ENCODE measurements at places on chromosomes 12 and 14.

DNA sequence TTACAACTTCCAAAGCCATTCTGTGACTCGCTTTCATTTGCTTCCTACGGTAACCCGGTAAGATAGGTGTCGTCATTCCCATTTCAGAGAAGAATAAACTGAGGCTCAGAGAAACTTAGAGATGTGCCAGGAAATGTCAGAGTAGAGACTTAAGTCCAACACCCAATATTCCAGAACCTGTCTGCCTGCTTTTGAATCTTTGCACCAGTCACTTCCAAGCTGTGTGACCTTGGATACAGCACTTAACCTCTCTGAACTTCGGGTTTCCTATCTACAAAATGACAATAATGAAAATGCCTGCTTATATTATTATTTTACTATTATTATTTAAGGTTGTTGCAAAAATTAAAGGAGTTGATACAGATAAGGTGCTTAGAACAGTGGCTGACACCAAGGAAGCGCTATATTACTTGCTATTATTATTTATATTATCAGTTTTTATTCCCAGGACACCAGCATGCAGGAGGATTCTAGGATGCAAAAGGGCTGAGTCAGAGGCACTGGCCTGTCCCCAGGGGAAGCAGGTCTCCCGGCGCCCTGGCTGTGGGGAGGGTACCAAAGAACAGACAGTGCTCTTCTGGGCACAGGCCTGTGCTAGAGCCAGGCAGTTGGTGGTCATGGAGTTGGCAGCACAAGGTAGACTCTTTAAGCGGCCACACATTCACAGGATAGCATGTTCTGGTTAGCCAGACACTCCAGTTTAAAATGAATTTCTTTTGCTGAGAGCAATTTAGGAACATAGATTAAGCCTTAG lies 5.4 kb downstream of the HSPB8 start:
- DNase-seq = no peak

GRCh38 chr14:81447021-81447764 lies 47.1 kb upstream of the STON2 start:
- no peak for DNase-seq

DNA sequence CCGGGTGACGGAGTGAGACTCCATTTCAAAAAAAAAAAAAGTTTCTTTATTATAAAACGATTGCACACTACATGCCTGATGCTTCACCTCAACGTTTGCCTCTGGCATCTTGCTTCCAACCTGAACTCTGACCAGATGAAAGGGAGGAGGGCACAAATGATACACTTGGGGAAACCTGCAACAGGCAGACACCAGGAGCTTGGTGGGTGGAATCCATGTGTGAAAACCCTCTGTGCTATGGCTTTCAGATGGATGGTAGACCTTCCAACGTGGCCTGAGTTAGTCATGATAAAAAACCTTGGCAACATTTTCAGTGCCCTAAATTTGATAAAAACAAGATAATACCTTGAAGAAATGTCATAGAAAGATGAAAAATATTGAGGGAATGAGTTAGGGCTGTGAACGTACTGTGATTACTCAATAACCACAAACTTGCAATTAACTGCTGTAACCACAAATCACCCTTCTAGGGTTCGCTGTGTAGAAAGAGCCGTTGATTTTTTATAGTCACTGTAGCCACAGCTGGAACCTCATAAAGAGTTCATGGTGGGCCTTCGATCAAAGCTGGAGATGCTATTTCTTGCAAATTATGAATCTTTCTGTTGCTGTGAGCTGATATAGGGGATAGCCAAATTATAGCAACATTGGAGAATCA lies 26.1 kb upstream of the GZMB start:
- no peak for DNase-seq

- no peak for DNase-seq
Observed at GRCh38 chr14:96895658-96896271, 98.6 kb downstream of the VRK1 start.

- no peak for DNase-seq
Observed at GRCh38 chr14:91754819-91755218, 22.9 kb upstream of the CATSPERB start.

DNA sequence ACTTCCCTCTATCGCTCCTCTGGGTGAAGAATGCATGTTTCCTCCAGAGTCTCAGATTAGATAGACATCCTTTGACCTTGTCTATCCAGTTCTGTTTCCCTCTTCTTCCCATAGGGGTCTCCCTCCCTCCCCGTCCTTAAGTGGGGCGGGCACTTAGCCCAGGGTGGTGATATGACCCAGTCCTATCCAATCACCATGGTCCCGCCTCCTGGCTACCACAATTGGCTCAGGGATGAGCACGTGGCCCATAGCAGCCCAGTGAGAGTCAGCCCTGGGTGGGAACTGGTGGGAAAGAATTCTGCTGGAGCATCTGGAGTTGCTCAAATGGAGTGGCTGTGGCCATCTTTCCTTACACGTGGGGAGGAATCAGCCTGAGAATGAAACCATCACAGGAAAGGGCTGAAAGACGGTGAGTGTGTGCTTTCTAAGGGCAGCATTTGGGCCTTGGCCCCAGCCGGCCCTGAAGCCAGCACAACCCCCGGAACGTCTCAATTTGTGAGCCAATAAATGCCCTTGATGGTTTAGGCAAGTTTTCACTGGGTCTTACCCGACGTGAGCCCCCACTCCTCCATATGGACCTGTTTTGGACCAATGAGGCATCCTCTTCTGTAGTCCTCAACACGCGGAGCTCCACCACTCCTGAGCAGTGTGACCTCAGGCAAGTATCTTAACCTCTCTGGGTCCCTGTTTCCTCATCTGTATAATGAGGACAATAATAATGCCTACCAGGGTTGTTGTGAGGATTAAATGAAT lies 14.4 kb upstream of the MLXIP start:
- peak; percentile 88 for DNase-seq

- no peak for DNase-seq
Observed at GRCh38 chr14:72588521-72588920, 305.4 kb downstream of the DPF3 start.

- no peak for DNase-seq
Observed at GRCh38 chr14:87783071-87783470, 209.9 kb downstream of the GALC start.

- no peak for DNase-seq
Observed at GRCh38 chr12:87815771-87816585, 213.2 kb downstream of the C12orf50 start.

DNA sequence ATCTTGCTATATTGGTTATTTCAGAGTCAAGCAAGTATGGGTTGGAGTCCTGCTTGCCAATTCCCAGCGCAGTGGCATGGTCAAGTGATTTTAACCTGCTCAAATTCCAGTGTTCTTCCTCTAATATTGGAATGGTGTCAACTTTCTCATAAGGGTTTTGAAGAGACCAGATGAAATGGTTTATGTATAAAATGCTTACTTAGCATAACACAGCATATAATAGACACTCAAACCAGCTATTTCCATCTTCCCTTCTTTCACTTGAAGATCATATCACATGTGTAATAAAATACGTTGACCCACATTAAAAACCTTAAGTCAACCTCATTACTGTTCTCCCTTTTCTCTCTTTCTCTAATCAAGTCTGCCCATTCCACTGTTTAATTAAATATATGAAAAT lies 144.0 kb downstream of the NAV3 start:
- DNase-seq = no peak

DNA sequence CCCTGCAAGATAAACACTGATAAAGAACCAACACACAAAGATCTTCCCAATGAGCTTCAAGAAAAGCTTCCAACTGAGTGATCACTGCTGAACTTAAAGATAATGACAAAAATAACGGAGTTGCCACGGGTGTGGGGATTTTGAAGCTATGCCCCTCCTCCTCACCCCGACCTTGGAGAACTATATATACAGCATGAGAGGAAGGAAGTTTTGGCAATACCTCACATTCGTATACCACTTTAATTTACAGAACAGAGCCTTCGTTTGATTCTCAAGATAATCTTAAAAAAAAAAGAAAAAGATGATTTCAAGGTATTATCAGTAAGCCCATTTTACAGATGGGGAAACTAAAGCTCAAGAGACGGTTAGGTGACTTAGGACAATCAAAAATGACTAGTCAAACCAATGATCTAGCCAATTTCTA lies 715 bp downstream of the NEK9 start:
- no peak for DNase-seq

DNA sequence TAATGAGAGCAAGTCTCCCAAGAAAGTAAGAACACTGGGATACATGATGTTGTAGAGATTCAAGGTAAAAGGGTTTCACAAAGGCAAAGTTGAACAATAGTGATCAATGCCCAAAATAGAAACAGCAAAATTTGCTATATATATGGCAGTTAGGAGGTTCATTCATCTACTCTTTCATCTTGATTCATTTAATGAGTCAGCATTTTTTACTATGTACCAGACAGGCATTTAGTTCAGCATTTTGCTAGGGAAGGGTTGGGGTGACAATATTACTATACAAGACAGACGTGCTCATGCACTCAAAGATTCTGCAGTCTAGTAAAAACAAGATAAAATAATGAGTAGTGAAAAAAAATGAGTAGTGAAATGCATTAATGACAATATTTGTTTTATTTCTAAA lies 264.9 kb upstream of the LMO3 start:
- DNase-seq = no peak

- DNase-seq = peak; percentile 14
Observed at GRCh38 chr12:96578526-96579125, 89.2 kb downstream of the CFAP54 start.

DNA sequence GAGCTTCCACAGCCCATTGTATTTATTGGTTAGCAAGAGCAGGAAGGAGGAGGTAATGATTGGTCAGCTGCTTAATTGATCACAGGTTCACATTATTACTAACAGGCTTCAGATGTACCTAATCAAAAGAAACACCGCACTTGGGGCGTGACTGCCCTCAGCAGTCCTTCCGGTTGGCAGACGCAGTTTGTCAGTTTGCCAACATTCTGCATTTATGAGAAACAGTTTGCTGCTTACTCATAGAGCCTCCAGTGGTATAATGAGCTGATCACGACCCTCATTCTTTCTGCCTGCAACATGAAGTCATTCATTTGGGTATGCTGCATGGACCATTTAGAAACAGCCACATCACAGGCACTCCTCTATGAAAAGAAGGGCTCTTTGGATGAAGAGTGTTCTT lies 42.5 kb upstream of the PPM1H start:
- peak; percentile 43 for DNase-seq

DNA sequence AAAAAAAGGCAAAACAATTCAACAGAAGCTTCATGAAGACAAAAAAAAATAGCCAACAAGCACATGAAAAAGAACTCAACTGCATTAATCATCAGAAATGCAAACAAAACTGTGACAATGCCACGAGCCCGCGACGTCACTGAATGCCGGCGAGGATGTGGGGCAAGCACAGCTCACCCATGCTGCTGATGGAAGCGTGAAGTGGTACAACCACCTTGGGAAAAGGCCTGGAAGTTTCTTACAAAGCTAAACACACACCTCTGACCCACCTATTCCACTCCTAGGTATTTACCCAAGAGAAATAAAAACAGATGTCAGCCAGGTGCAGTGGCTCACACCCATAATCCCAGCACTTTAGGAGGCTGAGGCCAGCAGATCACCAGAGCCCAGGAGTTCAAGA lies 10.5 kb downstream of the BTBD6 start:
- no peak for DNase-seq

- no peak for DNase-seq
Observed at GRCh38 chr14:101879529-101880336, 84.6 kb upstream of the DYNC1H1 start.

DNA sequence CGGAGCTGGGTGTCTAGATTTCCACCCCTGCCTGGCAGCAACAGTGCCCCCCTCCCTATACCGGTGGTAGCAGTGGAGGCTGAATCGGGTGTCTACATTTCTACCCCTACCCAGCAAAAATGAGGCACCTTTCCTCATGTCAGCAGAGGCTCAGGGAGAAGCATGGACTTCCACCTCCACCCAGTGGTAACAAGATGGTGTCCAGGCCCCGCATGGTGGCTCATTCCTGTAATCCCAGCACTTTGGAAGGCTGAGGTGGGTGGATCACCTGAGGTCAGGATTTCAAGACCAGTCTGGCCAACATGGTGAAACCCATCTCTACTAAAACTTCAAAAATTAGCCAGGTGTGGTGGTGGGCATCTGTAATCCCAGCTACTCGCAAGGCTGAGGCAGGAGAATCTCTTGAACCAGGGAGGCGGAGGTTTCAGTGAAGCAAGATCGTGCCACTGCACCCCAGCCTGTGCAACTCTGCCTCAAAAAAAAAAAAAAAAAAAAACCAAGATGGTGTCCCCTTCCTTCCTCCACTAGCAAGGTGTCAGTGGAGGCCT lies 35.5 kb upstream of the OR5AU1 start:
- no peak for DNase-seq

DNA sequence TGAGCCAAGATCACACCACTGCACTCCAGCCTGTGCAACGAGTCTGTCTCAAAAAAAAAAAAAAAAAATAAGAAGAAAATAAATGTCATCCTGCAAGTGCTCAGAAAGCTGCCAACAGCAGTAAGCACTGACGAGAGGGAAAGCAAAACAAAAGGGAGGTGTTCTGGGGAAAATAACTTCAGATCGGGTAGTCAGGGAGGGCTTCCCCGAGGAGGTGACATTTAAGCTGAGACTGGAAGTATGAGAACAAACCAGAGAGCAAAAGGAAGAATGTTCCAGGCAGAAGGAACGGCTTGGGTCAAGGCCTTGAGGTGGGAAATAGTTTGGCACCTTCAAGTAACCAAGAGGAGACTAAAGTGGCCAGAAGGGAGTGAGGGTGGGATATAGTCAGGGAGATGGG lies 4.7 kb upstream of the FAM222A start:
- no peak for DNase-seq
